Aorta (tissue), 5 donors: ENCODE measurements at places on chromosomes 6 and 20. TPM values are rescaled to one million over a fixed set of nuclear protein-coding genes. Genes with fewer than 3 reads are reported as not detected.

CALHM4 gene
- 0.26 TPM for polyA plus RNA-seq

TBX18 gene
- 11.0 TPM for polyA plus RNA-seq

PRPH2 gene
- 0.72 TPM for polyA plus RNA-seq

C20orf202 gene
- polyA plus RNA-seq = 0.26 TPM

ALDH8A1 gene
- polyA plus RNA-seq = 0.75 TPM

RIN2 gene
- polyA plus RNA-seq = 24.7 TPM

TREML1 gene
- polyA plus RNA-seq = not detected

CCN5 gene
- polyA plus RNA-seq = 93.1 TPM

SAMD3 gene
- polyA plus RNA-seq = not detected
